ENCODE measurements at places on chromosomes 11 and 22. TPM values are rescaled to one million over a fixed set of nuclear protein-coding genes. Genes with fewer than 3 reads are reported as not detected.

The PATE4 gene
- not detected for total RNA-seq

The MUS81 gene
- total RNA-seq = 74.0 TPM

DNA sequence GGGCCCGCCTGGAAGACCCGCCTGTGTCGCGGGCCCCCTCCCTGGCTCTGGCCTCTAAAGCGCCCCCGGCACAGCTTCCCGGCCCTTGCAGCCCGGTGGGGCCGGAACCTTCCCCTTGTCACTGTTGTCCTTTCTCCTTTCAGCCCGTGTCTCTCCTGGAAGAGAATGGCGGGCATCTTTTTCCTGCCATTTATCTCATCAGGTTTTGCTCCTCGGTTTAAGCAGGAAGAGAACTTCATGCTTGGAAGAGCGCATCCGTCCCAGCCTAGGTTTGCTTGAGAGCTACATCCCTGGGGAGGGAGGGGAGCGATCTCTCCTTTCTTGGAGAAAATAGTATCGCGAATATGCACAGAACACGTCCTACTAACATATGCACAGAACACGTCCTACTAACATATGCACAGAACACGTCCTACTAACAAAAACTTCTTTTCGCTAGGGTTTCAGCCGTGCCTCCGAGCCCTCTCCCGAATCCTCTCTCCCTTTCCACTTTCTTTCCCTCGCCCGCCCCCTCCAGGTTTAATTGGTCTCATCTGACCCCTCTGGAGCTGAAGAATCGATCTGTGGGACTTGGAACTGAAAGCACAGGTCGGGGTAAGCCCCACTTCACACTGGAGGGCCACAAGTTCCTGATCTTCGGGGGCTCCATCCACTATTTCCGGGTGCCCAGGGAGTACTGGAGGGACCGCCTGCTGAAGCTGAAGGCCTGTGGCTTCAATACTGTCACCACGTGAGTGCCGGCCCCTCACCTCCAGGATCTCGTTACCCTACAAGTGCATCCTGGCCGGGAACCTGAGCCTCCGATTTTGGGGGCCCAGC lies 1.2 kb downstream of the GLB1L3 start:
- no peak for DNase-seq

DNA sequence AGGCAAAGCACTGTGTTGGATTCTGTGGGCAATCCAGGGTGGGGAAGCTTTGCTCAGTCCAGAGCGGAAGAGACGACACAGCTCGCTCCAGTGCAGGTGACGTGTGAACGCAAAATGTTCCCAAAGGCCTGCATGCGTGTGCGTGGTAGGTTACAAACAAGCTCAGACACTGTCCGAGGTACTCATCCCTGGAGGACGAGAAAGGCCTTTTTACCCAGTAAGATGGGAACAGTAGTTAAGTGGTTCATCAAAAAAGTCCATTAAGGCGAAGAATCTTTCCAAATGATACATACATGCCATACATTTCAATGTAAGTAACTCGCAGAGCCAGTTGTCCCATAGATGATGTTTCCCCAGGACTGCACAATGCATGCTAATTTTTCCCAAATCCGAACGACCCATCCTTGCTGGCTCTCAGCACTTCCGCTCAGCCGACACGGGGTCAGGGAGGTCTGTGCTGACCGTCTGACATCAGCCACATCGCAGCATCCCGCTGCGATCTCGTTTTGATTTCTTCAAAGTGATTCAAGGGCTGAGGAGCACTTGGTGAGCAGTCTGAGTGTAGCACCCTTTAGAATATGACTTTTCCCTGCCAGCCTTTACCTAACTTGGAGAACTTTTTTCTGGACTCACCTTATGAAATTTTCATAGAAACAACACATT lies 19.0 kb downstream of the B3GAT1 start:
- no peak for DNase-seq

DNA sequence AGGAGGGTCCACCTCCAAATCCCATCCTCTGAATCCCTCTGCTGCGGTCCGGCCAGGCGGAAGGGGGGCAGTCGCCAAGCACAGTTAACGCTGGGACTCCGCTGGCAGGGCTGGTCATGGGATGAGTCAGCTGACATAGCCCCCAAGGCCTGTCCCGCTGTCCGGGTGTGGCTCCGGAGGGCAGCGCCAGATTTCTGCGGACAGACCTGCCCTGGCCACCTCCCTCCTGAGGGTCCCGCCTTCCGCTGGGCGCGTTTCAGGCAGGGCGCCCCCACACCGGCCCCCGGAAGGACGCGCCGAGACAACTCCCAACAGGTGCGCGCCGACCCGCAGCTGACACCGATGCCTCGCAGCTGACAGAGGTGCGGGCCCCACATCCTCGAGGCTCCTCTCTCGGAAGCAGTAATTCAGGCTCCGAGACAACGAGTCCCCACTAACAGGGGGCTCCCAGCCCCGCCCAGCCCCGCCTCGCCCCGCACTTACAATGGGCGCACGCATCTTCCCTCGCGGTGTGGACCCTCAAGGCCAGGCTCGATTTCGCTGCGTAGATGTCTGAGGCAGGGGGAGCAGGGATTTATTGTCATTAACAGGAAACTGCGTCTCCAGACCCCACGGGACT lies 607 bp downstream of the PLAAT3 start:
- DNase-seq = peak; percentile 82

GRCh38 chr11:1952806-1953482 lies 5.8 kb downstream of the MRPL23 start:
- no peak for DNase-seq
